Stimulated activated CD8-positive, alpha-beta memory T cell treated with anti-CD3 and anti-CD28 coated beads, Interleukin-7, amount 100 ng/mL, for 4 hours (primary cell): ENCODE measurements at places on chromosomes 6 and 20.
A peak's percentile ranks its signal among the peaks of the same experiment; 100 is the strongest.

DNA sequence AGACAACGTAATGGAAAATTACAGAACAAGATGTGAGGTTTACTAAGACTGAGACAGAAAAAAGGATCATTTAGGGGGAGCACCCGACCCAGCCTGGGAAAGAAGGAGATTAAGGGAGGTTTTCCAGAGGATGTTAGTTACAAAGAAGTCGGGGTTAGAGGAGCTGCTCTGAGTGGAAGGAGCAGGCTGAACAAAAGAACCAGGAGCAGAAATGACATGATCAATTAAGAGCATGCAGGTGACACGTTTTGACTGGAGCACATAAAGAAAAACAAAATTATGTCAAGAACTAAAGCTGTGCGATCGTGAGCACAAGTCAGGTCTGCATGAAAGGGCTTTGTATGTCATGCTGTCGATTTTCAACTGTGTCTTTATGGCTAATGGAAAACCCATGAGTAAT, 417.3 kb upstream of the MARCKS start:
- DNase-seq: no peak

GRCh38 chr6:163324688-163325389, 89.7 kb upstream of the QKI start:
- no peak for DNase-seq

GRCh38 chr6:53239526-53239925, 90.9 kb upstream of the GCM1 start:
- no peak for DNase-seq

DNA sequence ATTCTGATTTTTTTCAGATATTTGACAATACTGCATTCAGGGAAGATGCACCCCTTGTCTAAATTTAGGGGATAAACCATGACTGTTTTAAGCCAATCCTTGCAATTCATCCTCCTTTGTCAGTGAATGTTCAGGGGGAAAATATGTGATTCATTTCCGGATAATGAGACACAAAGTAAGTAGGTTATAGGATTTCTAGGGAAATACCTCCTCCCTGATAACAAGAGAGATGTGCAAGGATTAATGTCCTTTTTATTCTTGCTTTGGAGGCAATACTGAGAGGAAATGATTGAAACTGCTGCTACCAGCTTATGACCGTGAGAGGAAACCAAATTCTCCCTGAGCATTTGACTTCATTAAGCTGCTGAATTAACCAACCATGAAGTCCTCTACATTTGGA, 161.3 kb upstream of the EYA4 start:
- no peak for DNase-seq

- DNase-seq: no peak
These were observed 7.1 kb upstream of the TCP11 start for GRCh38 chr6:35148167-35148741.

- DNase-seq: no peak
These were observed 199.2 kb upstream of the SUPT3H start for GRCh38 chr6:45576648-45577624.

DNA sequence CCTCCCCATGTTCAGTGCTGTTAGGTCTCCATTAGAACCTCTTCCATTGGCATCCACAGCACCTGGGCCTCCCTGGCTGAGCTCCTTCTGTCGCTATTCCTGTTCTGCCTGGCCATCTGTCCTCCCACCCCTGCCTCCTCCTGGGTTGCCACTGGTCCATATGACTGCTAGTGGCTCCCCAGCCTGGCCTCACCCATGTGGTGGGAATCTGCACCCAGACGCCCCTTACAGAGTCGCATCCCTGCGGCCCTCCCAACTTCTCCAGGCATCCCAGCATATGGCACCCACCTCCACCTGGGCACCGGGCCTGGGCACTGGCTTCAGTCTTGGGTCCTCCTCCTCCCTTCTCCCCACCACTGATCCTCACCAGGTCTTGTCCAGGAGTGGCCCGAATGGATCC, 7.7 kb downstream of the CDC25B start:
- DNase-seq: no peak

DNA sequence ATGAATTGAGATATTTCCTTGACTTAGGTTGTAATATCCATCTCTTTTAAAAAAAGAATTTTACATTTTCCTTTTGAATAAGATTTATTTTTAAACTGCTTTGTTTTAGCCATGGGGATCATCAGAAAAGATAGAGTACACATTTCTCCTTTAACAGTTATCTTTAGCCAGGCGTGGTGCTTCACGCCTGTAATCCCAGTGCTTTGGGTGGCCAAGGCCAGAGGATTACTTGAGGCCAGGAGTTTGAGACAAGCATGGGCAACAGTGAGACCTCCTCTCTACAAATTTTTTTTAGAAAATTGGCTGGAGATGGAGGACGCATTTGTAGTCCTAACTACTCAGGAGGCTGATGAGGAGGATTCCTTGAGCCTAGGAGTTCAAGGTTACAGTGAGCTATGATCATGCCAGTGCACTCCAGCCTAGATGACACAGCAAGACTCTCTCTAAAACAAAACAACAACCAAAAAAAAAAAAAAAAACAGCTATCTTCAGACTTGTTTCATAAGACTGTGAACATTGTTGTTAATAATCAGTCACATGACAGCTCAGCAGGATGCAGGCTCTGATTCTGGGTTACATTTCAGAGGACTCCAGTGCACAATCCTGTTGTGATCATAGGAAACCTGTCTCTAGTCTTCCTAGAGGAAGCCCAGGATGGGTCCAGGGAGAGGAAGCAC, 2.0 kb upstream of the SLC17A3 start:
- DNase-seq: no peak

GRCh38 chr20:24913076-24913628, 35.9 kb upstream of the CST7 start:
- DNase-seq: no peak

- no peak for DNase-seq
These were observed 42.2 kb upstream of the ZFAND3 start for GRCh38 chr6:37777272-37777834.

DNA sequence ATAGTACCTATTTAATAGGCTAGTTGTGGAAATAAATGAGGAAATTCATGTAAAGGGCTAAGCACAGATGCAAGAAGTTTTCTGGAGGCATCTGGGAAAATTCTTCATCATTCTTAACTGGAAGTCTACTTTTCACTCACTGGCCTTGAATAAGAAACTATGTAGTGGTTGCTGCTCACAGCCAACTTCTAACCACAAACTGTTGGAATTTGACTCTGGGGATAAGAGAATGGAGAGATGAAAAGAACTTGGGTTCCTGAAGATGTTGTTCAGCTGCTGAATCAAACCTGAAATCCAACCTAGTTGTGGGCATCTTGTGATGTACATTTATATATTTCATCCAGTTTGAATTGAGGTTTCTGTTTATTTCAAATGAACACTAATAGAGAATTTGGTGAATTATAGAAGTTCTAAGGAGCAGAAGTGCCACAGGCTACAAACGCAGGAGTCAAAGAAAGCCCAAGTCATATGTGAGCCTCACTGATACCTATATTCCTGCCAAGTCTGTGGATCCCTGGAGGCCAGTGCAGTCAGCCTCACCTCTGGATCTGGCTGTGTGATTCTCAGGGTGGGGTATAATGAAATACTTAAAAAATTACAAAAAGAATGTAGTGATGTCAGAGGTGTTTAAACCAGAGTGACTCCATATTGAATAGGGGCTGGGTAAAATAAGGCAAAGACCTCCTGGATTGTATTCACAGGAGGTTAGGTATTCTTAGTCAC, 18.7 kb upstream of the MEI4 start:
- no peak for DNase-seq

- DNase-seq: no peak
These were observed 120.7 kb downstream of the DHX35 start for GRCh38 chr20:39082622-39083398.

DNA sequence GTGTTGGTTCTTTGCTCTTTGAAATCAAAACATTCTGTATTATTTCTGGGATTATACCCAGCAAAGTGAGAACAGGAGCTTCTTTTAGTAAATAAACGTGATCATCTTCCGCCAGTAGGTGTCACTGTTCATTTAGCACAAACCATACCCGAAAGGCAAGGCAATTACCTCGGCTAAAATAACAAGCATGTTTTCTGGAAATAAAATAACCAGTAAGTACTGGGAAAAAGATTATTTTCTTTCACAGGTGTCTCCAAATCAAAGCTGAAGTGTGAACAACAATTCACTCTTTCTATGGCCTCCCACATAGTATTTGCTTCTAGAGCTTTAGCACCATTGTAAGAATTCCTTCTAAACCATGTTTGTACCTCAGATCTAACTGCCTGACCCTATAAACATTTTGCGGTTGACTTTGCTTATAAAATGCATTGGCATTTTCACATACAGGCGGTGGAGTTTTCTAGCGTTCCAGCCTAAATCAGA, 144.6 kb upstream of the AGPAT4 start:
- DNase-seq: peak; percentile 3

GRCh38 chr20:13930281-13930680, 60.1 kb downstream of the SEL1L2 start:
- DNase-seq: no peak

- DNase-seq: no peak
These were observed 886 bp downstream of the SDCBP2 start for GRCh38 chr20:1327827-1328679.

GRCh38 chr6:34234667-34235306, 1.9 kb upstream of the HMGA1 start:
- no peak for DNase-seq

- no peak for DNase-seq
These were observed 13.2 kb downstream of the CNPY3 start for GRCh38 chr6:42942444-42942843.

GRCh38 chr20:23434521-23435313, 4.8 kb upstream of the CSTL1 start:
- DNase-seq: no peak

GRCh38 chr6:80696268-80696667, 589.8 kb downstream of the BCKDHB start:
- DNase-seq: no peak

- no peak for DNase-seq
These were observed 234.1 kb upstream of the PMEPA1 start for GRCh38 chr20:57943950-57944349.

DNA sequence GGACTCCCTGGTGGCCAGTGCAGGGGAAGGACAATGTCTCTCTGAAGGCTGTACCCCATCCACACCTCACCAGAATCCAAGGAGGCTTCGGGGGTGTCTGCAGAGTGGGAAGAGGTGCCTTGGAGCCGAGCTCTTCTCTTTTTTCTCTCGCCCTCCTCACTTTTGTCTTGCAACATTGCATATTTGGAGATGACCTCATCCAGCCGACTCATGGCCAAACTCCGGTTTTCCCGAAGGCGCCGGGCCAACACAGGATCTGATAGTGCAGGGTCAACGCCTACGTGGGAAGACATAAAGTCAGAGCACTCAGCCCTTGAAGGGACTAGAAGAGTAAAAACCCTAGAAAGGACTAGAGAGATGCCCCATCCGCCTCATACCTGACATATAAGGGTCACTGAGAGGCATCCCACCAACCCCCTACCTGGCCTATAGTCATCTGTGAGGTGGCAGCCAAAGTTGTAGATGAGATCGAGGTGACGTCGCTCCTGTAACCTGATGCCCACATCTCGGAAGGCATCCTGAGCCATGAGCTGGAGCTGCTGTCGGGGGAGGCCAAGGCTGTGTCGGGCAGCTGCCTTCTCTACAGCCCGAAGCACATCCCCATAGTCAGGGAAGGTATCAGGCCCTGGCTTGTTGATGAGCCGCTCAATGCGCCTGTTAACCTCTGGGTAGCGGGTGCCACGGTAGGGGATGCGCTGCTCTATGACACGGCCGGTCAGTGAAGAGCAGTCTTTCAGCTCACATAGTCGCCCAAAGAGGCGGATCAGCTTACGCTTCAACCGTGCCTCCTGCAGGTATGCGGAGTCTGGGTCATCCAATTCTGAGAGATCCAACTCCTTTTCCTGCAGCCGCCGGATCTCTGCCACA, 3.0 kb upstream of the ZBTB22 start:
- DNase-seq: no peak

DNA sequence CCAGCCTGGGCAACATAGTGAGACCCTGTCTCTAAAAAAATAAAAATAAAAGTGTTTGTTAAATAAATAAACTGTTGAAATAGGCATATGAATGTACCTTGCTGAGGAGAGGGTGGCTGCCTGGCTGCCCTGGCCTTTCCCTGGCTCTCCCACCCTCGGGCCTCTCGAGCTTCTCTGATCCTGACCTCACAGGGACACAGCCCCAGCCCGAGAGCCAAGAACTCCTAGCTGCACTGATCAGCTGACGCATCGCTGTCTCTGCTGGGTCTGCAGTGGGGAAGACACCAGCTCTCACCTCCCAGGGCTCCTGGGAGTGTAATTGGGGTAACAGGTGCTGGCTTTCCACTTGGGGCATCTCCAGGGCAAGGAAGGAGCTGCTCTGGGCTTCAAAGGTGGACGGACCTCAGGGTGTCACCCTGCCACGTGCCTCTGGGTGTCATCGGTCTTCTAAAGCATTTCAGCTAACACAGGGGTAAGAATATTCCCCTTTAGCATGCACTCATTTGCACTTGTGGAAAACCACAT, 6.9 kb downstream of the TCF15 start:
- DNase-seq: no peak

- no peak for DNase-seq
These were observed 386.8 kb downstream of the PLCB1 start for GRCh38 chr20:8518878-8519277.

DNA sequence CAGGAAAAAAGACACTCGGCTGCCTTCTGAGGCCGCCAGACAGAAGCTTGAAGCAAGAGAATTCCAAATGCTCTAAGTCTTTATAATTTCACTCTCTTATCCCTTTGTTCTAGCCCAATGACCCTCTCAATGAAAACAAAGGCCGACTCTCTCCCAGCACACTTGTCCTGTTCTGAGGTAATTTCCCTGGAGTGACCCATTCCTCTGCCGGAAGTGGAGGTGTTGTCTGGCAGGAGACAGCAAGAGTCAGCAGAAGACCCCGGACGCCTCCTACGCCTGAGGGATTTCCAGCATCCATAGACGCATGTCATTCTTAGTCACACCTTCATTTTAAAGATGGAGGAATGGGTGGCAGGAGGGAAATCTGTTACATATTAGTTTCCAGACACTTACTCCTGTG, 110.3 kb downstream of the SOD2 start:
- no peak for DNase-seq

GRCh38 chr20:30595698-30596097, 661.8 kb upstream of the DEFB115 start:
- no peak for DNase-seq
